ENCODE measurements at places on chromosomes 13 and 19. TPM values are rescaled to one million over a fixed set of nuclear protein-coding genes. Genes with fewer than 3 reads are reported as not detected.

DNA sequence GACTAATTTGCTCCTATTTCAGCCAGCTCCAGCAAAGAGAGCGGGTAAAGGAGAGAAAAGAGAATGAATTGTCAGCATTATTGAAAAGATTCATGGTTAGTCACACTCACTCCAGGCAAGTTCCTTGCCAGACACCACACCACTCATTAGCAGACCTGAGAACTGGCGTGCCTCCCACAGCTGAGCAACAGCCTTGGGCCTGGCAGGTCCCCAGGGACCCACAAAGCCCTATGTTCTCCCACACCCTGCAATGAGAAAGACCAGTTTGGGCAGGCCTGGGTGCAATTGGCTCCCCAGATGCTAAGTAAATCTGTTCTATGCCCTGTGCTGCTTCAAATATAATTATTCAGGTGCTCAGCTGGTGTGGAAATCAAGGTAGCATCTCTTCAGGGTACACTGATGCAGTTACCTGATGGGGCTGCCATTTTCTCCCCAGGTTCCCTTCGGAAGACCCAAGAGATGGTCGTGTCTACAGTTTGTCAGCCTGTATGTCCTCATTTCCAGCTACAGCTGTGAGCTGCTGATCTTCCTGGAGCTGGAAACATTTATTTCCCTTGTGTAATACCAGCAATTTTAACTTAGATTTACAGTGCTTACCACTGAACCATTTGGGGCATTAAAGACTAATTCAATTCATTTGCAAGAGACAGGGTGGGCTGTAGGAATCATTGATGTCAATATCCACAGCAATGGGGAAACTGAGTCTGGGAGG lies 405.0 kb downstream of the COG6 start:
- peak; percentile 52 for DNase-seq

GRCh38 chr19:19405971-19406877 lies 749 bp downstream of the GATAD2A start:
- DNase-seq, result peak; percentile 68

DNA sequence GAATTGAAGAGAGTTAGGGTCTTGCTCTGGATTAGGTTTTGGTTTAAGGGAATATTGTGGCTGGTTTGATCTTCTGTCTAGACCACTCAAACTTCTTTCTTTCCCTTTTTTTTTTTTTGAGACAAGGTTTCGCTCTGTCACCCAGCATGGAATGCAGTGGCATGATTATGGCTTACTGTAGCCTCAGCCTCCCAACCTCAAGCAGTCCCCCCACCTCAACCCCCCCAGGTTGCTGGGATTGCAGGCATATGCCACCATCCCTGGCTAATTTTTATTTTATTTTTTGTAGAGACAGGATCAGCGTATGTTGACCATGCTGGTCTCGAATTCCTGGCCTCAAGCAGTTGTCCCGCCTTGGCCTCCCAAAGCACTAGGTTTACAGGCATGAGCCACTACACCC lies 21.2 kb downstream of the ARHGAP35 start:
- DNase-seq, result no peak

GRCh38 chr13:55554741-55555140 lies 1586.0 kb upstream of the PRR20A start:
- DNase-seq, result no peak

- DNase-seq, result no peak
Measured at GRCh38 chr13:104170980-104171555, 1104.9 kb upstream of the SLC10A2 start.

- DNase-seq, result no peak
Measured at GRCh38 chr13:81139987-81140386, 799.1 kb upstream of the SPRY2 start.

- DNase-seq, result no peak
Measured at GRCh38 chr13:113816254-113816929, 47.5 kb downstream of the GAS6 start.

- DNase-seq, result no peak
Measured at GRCh38 chr13:42638886-42639285, 64.9 kb downstream of the TNFSF11 start.

DNA sequence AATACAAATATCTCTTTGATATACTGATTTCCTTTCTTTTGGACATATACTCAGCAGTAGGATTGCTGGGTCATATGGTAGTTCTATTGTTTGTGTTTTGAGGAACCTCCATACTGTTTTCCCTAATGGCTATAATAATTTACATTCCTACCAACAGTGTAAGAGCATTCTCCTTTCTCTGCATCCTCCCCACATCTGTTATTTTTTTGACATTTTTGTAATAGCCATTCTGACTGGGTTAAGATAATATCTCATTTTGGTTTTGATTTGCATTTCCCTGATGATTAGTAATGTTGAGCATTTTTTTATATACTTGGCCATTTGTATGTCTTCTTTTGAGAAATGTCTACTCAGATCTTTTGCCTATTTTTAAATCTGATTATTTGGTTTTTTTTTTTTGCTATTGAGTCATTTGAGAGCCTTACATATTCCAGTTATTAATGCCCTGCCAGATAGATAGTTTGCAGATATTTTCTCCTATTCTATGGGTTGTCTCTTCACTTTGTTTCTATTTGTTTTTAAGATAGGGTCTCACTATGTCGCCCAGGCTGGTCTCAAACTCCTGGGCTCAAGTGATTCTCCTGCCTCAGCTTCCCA lies 95.7 kb downstream of the FNDC3A start:
- DNase-seq, result no peak

The UHRF1 gene
- 3.6 TPM for total RNA-seq

The SPACA6 gene
- total RNA-seq, result 11.7 TPM

The PRSS57 gene
- not detected for total RNA-seq
